ENCODE measurements at places on chromosomes 6 and 20.
A peak's percentile ranks its signal among the peaks of the same experiment; 100 is the strongest.

DNA sequence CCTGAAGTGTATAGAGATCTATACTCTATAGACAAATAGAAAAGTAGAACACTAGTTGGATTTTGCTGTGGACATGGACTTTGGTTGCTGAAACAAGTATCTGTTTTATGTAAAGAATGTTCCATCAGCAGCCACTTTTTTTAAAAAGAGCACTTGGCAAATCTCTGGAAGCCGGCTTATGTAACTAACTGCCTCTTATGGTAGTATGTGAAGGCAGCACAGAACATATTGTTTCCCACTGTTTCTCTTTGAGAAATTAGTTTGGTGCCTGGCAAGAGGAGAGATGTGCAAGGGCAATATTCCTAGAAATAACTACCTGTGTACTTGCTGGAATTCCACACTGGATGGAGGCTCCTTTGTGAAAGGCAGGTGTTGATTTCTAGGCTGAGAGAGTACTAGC lies 242.3 kb upstream of the PREP start:
- no peak for DNase-seq

GRCh38 chr20:50281831-50282591 lies 91.4 kb downstream of the CEBPB start:
- no peak for DNase-seq

- DNase-seq: no peak
Observed at GRCh38 chr20:24339210-24339641, 130.2 kb upstream of the SYNDIG1 start.

DNA sequence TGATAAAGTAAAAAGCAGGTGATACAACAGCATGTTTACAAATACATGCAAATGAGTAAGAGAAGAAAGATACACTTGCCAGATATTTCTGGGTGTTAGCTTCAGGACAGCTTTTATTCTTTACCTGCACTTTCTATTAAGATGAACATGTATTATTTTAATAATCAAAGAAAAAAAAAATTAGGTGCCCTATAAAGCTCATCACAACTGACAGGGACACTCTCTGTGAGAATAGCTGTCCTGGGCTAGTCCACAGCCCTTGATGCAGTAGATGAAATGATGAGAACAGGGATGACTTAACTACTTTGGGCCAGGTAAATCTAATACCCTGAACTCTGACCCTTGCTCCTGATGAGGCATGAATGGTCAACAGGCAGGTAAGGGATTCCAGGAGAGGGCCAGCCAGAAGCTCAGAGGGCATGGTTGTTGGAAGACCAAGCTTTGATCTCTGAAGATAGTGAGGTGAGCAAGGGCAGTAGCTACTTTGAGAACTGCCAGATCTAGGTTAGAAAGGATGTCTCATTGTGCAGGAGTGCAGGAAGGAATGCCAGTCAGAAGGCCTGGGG lies 15.6 kb downstream of the NSFL1C start:
- DNase-seq: peak; percentile 25

DNA sequence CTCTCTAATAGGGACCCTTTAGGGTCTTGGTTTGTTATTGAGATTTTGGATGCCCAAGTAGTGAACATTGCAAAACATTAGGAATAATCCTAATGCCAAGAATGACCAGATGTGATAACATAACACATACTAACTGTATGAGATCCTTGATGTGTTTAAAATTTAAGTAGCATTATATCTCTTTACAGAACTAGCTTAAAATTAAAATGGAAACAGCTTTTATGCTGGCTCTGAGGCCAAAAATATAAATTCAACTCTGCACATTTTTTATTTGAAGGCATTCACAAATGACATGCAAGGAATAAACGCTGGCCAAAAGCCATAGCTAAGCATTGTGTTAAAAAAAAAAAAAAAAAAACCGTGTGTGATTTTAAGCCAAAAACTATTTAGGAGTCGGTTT lies 47.7 kb upstream of the TCF21 start:
- DNase-seq: no peak

- DNase-seq: no peak
Observed at GRCh38 chr6:9420316-9421015, 985.1 kb upstream of the SLC35B3 start.

- no peak for DNase-seq
Observed at GRCh38 chr6:116763048-116763447, 2.5 kb downstream of the FAM162B start.

DNA sequence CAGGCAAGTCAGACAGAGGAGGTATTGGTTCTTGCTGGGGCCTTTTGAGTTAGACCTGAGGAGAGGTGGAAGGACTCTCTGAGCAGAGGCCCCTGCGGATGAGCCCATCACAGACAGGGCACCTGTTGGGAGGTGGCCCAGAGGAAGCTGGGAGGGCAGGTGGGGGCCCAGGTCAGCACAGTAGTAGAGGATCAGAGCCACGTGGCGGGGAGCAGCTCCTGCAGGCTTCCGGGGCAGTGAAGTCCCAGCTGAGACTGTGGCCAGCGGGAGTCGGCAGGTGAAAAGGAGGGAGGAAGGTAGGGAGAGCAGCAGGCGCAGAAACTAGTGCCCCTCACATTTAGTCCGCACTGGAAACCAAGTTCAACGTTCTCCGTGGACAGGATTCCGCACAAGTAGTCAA lies 61.8 kb downstream of the RSPH3 start:
- no peak for DNase-seq

GRCh38 chr20:44206132-44206531 lies 4.4 kb downstream of the OSER1 start:
- no peak for DNase-seq

DNA sequence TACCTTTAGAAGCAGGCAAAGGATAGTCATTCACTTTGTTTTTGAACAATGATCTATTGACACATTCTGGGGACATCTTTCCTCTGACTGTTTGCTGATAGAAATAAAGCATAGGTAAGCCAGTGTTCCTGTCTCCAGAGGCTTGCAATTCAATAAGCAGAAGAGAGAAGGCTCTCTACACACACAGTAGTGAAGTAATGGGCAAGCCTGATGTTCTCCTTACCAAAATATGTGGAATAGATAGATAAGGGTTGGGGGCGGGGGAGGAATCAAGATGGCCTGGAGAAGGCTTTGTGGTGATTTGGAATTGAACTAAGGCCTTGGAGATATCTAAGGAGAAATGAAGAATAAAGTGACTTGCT lies 27.3 kb downstream of the PAQR8 start:
- DNase-seq: no peak

DNA sequence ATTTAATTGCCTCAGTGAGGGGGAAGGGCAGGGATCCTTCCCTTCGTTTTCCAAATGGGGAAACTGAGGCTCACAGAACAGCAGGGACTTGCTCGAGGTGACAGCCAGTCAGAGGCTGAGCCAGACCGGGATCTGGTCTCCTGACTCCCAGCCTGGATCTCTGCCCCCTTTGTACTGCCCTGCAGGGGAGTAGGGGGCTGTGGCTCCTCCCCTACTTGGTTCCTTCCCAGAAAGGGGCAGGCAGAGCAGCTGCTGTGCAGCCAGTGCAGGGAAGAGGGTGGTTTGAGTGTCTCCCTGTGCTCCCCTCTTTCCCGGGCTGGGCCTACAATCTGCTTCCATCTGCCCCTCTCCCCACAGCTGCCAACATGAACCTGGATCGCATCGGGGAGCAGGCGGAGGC lies 37.6 kb downstream of the UQCC2 start:
- no peak for DNase-seq

GRCh38 chr6:111469543-111469942 lies 13.5 kb downstream of the REV3L start:
- DNase-seq: no peak

- no peak for DNase-seq
Observed at GRCh38 chr6:81759782-81760181, 7.3 kb upstream of the TENT5A start.

- no peak for DNase-seq
Observed at GRCh38 chr20:60254901-60255411, 296.7 kb downstream of the CDH26 start.

DNA sequence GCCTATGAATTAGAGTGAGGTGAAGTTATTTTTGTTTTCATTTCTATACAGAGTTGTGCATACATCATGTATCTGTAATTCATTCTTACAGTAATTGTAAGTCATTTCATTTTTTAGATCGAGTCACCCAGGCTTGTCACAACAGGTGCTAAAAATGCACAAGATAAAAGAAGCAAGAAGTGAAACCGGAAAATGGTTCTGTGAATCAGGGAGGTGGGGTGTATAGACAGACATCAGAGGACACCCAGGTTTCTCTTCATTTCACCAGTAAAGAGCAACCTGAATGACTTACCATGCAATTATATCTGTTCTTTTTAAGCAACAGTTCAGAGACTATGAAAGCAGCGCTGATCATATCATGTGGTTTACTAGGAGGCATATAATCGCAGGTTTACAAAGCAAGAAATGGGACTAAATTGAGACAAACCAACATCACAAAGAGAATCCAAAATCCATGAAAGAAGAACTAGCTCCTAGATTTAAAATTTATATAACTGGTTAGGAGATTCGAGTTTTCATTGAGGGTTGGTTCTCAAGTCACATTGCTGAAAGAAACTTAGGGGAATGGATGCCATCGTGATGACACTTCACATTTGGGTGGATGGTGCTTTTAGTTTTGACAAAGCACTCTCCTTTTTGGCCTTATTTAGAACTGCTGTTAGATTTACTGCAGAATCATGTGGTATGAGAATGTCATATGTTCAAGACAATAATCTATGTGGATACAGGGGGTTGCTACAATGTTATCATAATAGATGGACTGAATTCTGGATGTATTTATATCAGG lies 27.9 kb upstream of the TBC1D7 start:
- no peak for DNase-seq

DNA sequence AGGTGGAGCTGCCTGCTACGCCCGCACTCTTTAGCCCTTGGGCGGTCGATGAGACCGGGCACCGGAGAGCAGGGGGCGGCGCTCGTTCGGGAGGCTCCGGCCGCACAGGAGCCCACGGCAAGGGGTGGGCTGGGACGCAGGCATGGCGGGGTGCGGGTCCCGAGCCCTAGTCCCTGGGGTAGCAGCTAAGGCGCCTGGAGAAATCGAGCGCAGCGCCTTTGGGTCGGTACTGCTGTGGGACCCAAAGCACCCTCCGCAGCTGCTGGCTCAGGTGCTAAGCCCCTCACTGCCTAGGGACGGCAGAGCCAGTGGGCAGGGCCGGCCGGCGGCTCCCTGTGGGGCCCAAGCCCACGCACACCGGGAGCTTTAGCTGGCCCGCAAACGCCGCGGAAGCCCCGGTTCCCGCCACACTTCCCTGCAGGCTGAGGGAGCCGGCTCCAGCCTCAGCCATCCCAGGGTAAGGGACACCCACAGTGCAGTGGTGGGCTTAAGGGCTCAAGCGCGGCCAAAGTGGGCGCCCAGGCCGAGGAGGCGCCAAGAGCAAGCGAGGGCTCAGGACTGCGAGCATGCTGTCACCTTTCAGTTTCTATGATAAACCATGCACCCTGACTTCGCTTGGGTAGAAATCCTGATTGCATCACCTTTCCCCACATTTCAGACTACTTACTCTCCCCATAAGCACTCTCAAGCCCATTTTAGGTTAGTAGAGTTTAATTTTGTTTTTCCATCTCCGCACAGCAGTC lies 52.0 kb downstream of the MYLIP start:
- no peak for DNase-seq

DNA sequence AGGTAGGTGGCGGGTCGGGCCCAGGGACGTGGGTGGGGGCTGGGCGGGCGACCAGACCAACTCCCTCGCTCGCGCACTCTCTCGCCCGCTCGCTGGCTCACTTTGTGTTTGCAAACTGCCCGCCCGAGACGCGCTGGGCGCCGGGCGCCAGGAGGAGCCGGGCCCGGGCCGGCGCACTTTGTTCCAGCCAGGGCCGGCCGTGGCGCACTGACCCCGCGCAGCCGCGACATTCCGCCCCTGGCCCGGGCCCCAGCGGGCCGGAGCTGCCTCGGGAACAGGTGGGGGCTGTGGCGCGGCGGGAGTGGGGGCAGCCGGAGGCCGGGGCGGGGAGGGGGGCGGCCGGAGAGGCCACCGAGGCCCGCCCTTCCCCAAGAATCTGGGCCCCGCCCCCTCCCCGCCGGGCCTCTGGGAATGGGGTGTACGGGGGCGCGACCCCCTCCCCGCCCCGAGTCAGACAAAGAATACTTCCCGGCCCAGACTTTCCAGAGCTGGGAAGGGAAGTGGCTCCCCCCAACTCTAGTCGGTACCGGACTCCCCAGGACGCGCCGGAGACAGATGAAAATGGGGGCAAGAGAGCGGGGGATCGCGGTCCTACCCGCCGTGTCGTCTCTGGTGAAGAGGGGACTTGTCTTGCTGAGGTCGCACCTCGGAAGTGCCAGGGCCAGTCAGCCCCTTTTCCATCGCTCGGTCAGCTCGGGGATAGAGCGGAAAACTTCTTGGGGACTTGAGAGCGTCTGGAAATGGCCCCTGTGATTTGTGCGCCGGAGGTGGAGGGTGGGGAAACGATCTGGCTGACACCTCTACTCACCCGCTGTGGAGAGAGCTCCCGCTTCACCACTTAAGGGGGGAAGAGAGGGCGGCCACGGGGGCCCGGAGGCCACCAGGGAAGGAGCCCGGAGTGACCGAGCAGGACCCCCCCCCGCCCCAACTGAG lies 951 bp downstream of the FOXP4 start:
- peak; percentile 70 for DNase-seq

DNA sequence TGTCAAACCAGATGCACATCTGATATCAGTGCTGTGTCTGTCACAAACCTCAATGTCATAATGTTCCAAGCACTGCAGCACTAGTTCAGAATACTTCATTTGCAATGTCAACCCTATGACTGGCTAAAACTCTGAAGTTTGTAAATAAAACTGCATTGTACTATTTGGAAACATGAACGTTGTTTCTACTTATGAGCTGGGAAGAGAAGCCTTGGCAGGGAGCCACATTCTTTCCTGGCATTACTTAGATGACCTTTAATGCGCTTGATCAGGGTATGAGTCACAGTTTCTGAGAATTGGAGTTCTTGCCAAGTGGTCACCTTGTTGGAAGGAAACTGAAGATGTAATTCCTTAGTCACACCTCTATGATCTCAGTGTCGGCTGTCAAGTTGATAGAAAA lies 664.8 kb upstream of the MMS22L start:
- no peak for DNase-seq

DNA sequence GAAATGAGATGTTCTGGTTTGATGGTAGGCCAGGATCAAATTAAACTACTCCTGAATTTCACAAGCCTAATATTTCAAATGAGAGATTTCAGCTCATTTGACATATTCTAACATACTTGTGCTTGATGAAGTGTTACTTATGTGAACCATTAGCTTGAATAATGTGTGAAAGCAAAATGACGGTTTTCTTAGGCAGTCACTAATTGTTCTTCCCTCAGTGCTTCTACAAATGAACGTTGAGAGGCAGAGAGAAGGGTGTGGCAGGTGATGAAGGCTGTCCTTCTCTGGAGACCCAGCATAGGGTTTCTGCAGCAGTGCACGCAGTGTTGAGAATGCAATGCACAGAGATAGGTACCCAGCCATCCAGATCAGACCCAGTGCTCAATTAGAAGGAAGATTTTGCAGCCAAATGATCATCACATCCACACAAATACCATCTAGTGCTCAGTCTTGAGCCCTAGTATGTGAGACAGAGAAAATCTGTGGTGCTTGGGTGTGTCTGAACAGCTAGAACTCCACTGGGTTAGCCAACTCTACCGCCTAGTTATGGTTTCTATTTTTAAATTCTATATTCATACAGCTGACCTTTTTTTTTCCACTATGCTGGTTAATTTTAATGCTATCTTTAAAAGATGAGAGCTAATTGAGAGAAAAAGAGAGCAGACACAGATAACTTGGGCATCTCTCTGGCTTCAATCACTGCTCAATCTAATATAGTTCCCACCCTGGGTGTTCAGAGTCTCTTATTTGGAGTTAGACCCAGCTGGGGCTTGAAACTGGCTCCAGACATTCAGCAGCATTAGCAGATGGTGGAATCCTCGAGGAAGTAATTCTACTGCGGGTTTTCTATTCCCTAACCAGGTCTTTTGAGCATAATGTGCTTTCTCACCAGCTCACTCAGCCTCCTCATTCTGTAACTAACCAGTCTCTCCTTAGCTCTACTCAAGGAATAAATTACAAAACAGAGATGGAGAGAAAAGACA lies 4.4 kb upstream of the MYLIP start:
- no peak for DNase-seq
